Activated CD4-positive, alpha-beta T cell treated with anti-CD3 and anti-CD28 coated beads for 36 hours (primary cell): ENCODE measurements at places on chromosomes 5 and 9. TPM values are rescaled to one million over a fixed set of nuclear protein-coding genes. Genes with fewer than 3 reads are reported as not detected.

SNCAIP gene
- total RNA-seq: not detected

SPATA31D4 gene
- total RNA-seq: not detected

WDR38 gene
- total RNA-seq: not detected

DMAC1 gene
- total RNA-seq: 49.3 TPM

CARD6 gene
- 1.7 TPM for total RNA-seq

NR2F1-AS1 gene
- not detected for total RNA-seq

LECT2 gene
- total RNA-seq: not detected

- H3K27me3 ChIP-seq: peaks cover 4% of the 10 kb centered on the region
- no peak overlapping the region for H3K27ac ChIP-seq
- peaks cover 6% of the 10 kb centered on the region for H3K4me1 ChIP-seq
These were observed 57.4 kb downstream of the GCNT1 start for GRCh38 chr9:76516350-76516749.

- H3K4me1 ChIP-seq: no peaks in the 10 kb centered on the region
- H3K4me3 ChIP-seq: no peak overlapping the region
- DNase-seq: no peak
- H3K27ac ChIP-seq: no peak overlapping the region
- H3K36me3 ChIP-seq: no peaks in the 10 kb centered on the region
These were observed 11.3 kb upstream of the SKP1 start for GRCh38 chr5:134188092-134188491.

- H3K27ac ChIP-seq: no peak overlapping the region
- no peak for DNase-seq
- no peak overlapping the region for H3K4me3 ChIP-seq
These were observed 51.7 kb upstream of the FCN1 start for GRCh38 chr9:134969156-134970045.

DNA sequence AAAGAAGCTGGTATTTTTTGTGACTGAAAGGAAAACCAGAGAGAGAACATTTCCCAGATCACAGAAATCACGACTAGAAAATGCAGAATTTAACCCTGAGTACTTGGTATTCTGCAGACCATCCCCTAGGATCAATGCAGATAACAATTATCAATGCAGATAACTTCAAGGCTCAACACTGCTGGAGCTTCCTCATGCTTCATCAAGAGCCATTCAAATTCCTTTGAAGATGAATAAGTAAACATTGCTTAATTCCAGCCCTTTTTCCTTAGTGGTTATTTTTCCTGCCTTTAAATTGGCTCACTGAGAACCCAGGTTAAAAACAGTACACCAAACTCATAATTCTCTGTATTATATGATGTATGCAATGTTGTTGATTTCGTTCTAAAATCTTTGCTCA, 370.1 kb upstream of the TLE4 start:
- peaks cover 9% of the 10 kb centered on the region for H3K27me3 ChIP-seq
- no peak overlapping the region for H3K27ac ChIP-seq
- H3K4me1 ChIP-seq: no peaks in the 10 kb centered on the region
- no peak for DNase-seq
- H3K4me3 ChIP-seq: no peak overlapping the region

- H3K27ac ChIP-seq: no peak overlapping the region
- H3K36me3 ChIP-seq: no peaks in the 10 kb centered on the region
- H3K4me3 ChIP-seq: no peak overlapping the region
- no peak for DNase-seq
These were observed 52.6 kb upstream of the ADAMTSL1 start for GRCh38 chr9:18421391-18421790.

GRCh38 chr5:1725641-1726468, 73.8 kb downstream of the MRPL36 start:
- no peak for DNase-seq
- no peak overlapping the region for H3K27ac ChIP-seq
- no peaks in the 10 kb centered on the region for H3K4me1 ChIP-seq
- no peak overlapping the region for H3K4me3 ChIP-seq
- H3K27me3 ChIP-seq: peaks cover 4% of the 10 kb centered on the region
- no peaks in the 10 kb centered on the region for H3K36me3 ChIP-seq

- no peak for DNase-seq
- H3K36me3 ChIP-seq: no peaks in the 10 kb centered on the region
- no peaks in the 10 kb centered on the region for H3K27me3 ChIP-seq
- H3K4me1 ChIP-seq: no peaks in the 10 kb centered on the region
These were observed 198.1 kb upstream of the TRPC7 start for GRCh38 chr5:136563489-136563888.

GRCh38 chr9:136327304-136327974, at the start of gene GPSM1:
TSS of gene GPSM1 (plus strand) at chr9:136327539. CDS start at chr9:136327696, 157 bp downstream.
- no peaks in the 10 kb centered on the region for H3K36me3 ChIP-seq
- no peaks in the 10 kb centered on the region for H3K27me3 ChIP-seq
- H3K27ac ChIP-seq: no peak within 1 kb of the TSS
- DNase-seq: peak; percentile 65
- peaks cover 6% of the 10 kb centered on the region for H3K4me1 ChIP-seq
- peak within 1 kb of the TSS; percentile 59 for H3K4me3 ChIP-seq

GRCh38 chr9:114549697-114550330, 37.8 kb upstream of the ATP6V1G1 start:
- H3K27ac ChIP-seq: no peak overlapping the region
- no peaks in the 10 kb centered on the region for H3K4me1 ChIP-seq
- H3K27me3 ChIP-seq: peaks cover 10% of the 10 kb centered on the region

DNA sequence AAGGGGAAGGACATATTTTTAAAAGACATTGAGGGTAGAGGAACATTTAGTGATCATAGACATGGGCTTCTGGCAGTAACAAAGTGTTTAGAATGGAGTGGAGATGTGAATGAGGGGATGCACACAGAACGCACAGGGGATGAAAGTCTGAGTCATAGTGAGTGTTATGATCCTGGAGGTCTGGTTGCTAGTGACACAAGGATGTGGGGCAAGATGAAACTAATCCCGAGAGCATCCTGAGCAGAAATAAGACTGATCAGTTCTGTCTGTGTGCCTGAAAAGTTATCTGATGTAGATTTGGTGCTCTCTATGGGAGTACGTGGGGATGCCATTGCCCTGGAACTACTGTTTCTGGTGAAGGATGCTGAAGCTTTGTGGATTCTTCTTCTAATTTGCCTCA, 141.1 kb downstream of the CHSY3 start:
- no peak overlapping the region for H3K4me3 ChIP-seq
- DNase-seq: no peak
- H3K36me3 ChIP-seq: no peaks in the 10 kb centered on the region

GRCh38 chr9:34106110-34106509, 20.4 kb downstream of the DCAF12 start:
- no peaks in the 10 kb centered on the region for H3K4me1 ChIP-seq
- no peak for DNase-seq
- peaks cover 43% of the 10 kb centered on the region for H3K36me3 ChIP-seq
- H3K4me3 ChIP-seq: no peak overlapping the region

- H3K4me1 ChIP-seq: peaks cover 24% of the 10 kb centered on the region
- H3K4me3 ChIP-seq: no peak overlapping the region
- H3K27me3 ChIP-seq: no peaks in the 10 kb centered on the region
- no peak for DNase-seq
These were observed 387.9 kb downstream of the RAB3C start for GRCh38 chr5:58970766-58971165.

DNA sequence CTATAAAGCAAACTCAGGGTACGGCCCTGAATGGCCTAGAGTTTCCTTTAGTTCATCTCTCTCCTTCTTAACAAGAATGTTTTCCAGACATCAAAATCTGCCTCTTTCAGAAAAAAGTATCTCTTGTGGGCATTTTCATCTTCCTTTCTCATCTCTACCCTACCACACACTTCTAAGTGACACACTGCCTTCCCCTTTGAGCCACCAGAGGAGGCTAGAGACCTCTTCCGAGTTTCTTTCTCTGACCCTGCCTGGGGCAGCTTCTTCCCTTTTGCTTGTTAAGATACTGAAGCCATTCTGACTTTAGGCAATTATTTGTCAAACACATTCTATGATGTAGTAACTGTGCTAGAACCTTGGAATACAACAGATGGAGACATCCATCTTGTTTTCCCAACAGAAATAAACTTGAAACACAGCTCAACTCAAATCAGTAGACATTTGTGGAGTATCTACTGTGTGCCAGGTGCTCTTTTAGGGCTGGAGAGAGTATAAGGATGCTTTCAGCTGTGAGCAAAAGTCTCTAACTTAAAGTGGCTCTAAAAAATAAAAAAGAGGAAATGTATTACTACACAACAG, 8.6 kb upstream of the SV2C start:
- H3K4me1 ChIP-seq: no peaks in the 10 kb centered on the region
- DNase-seq: peak; percentile 50
- peaks cover 50% of the 10 kb centered on the region for H3K27me3 ChIP-seq
- H3K27ac ChIP-seq: no peak overlapping the region
- H3K4me3 ChIP-seq: no peak overlapping the region

DNA sequence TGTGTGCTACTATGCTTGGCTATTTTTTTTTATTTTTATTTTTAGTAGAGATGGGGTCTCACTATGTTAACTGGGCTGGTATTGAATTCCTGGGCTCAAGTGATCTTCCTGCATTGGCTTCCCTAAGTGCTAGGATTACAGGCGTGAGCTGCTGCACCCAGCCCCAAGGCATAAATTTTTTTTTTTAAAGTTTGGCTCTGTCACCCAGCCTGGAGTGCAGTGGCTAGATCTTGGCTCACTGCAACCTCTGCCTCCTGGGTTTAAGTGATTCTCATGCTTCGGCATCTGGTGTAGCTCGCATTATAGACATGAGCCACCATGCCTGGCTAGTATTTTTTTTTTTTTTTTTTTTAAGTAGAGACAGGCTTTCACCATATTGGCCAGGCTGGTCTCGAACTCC, 70.3 kb downstream of the RAB24 start:
- H3K4me1 ChIP-seq: peaks cover 8% of the 10 kb centered on the region
- no peaks in the 10 kb centered on the region for H3K27me3 ChIP-seq
- peaks cover 22% of the 10 kb centered on the region for H3K36me3 ChIP-seq
- H3K4me3 ChIP-seq: no peak overlapping the region

DNA sequence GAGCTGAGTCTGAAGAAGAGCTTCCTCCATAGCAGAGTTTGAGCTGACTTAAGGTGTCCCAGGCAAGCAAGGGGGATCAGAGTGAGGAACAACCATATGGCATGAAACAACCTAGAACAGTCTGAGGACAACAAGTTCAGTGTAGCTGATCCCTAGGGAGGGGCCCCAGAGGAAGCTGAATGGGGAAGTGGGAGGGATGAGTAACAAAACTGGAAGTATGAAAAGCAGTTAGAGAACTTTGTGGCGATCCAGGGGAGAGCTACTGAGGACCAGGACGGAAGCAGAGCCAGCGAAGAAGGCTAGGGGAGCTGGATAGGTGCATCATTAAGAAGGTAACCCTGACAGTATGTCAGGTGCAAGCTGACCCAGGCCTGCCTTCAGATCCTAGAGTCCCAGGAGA, 580.8 kb downstream of the BNC2 start:
- H3K27me3 ChIP-seq: no peaks in the 10 kb centered on the region
- no peak overlapping the region for H3K27ac ChIP-seq
- H3K4me1 ChIP-seq: no peaks in the 10 kb centered on the region
- no peak for DNase-seq
- H3K36me3 ChIP-seq: no peaks in the 10 kb centered on the region

GRCh38 chr5:179696603-179697002, 2.2 kb upstream of the CANX start:
- H3K27ac ChIP-seq: no peak overlapping the region
- H3K36me3 ChIP-seq: peaks cover 20% of the 10 kb centered on the region
- H3K4me1 ChIP-seq: peaks cover 26% of the 10 kb centered on the region
- no peak for DNase-seq
- no peaks in the 10 kb centered on the region for H3K27me3 ChIP-seq

DNA sequence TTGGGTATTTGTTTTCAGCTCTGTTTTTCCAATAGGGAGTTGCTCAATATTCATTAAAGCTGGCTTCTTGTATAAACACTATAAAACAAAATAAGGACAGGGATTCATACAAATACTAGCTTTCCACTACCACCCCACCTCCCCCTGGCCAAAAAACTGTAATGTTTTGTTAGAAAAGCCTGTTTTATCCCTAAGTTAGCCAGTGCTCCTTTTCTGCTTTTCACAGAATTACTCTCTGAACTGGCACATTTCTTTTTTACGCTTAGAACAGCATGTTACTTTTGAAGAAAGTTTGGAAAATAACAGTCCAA, 147.4 kb upstream of the DMRT1 start:
- no peaks in the 10 kb centered on the region for H3K27me3 ChIP-seq
- no peak overlapping the region for H3K27ac ChIP-seq
- H3K4me3 ChIP-seq: no peak overlapping the region
- no peaks in the 10 kb centered on the region for H3K36me3 ChIP-seq
- peaks cover 4% of the 10 kb centered on the region for H3K4me1 ChIP-seq

DNA sequence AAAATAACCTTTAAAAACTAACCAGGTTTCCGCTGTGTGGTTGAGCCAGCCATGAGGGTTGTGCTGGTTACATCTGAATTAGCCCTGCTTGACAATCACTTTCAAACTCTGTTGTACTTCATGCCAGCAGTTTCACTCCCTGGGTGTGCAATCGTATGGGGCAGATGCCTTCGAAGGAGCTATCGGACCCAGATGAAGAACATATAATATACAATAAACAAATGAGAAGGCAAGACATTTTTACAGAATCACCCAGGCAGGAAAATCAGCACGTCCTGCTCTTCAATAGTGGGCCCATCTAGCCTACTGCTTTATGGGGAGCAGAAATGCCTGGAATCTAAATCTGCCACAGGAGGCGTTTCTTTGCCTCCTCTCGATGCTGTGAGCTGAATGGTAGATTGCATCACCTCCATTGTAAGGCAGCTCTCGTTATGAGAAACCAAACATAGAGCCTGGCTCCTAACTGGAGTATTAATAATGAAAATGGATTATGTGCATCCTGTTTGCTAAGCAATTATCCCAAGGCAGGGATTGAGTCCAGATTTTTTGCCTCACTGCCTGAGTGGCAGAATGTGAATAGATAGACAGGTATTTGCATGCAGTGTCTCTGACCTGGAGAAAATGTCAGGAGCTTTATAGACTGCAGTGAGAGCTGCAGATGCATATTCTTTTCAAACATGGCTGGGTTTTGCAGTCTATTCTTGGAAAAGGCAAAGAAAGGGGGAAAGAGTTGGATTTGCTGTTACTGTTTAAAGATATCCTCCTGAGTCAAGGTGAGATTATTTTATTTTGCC, 143.3 kb upstream of the SMARCA2 start:
- peaks cover 33% of the 10 kb centered on the region for H3K4me1 ChIP-seq
- no peak overlapping the region for H3K27ac ChIP-seq
- H3K36me3 ChIP-seq: no peaks in the 10 kb centered on the region
- no peak overlapping the region for H3K4me3 ChIP-seq

DNA sequence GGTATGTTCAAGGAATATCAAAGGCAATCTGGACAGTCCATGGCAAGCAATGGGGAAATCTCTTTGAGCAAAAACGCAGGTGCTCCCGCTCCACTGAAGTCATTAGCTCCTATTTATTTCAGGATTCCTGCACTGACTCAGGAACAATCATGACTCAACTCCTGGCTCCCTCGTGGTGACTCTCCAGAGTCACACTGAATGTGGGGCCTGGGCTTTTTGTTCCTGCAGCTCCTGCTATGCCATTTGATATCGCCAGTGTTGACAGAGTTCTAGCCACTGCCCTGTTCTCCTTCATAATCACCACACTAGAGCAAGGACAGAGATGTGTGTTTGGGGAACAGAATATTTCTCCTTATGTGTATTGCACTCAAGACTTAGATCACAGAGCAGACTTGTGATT, 187.2 kb upstream of the ZNF462 start:
- DNase-seq: no peak
- no peaks in the 10 kb centered on the region for H3K27me3 ChIP-seq
- H3K27ac ChIP-seq: no peak overlapping the region
- H3K36me3 ChIP-seq: no peaks in the 10 kb centered on the region

- no peak for DNase-seq
- H3K4me1 ChIP-seq: peaks cover 26% of the 10 kb centered on the region
- H3K4me3 ChIP-seq: no peak overlapping the region
- no peaks in the 10 kb centered on the region for H3K36me3 ChIP-seq
These were observed 191.2 kb downstream of the PIK3R1 start for GRCh38 chr5:68406767-68407241.
